ENCODE measurements at places on chromosomes 1 and 21.

- DNase-seq, result peak; percentile 55
Observed at GRCh38 chr1:51519865-51520699, 1.0 kb upstream of the EPS15 start.

DNA sequence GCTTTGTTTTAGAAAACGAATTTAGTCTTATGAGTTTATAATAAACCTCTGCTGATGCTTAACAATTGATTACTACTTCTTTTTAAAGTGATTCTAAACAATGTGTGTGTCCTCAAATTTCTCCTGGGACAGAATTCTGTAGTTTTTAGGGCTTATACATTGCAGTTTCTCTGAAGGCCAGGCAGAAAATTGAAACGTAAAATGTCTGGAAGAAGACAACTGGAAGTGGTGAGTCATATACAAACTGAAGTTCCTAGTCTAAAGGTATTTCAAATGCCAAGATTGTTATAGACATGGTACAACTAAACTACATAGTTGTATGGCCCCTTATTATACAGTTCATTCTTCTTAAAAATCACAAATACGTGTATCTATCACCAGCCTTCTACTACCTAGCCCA lies 30.5 kb upstream of the RC3H1 start:
- peak; percentile 49 for DNase-seq

- DNase-seq, result peak; percentile 87
Observed at GRCh38 chr1:208203127-208203847, 40.9 kb downstream of the PLXNA2 start.

DNA sequence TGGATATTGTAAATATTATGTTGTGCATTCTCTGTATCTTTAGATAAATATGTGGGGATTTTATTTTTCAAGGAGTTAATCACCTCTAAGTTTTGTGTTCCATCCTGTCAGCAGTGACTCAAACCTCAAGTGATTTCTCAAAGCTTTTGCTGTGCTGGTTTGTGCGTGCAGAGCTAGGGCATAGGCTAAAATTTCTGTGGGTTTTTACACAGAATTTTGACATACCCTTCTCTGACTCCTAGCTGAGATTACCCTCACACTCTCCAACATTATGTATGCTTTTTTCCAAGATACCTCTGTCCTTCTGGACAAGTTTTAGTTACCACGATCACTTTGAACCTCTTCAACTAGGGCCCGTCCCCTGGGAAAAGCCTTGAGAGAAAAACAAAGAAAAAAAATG lies 384.9 kb downstream of the NCAM2 start:
- peak; percentile 50 for DNase-seq

DNA sequence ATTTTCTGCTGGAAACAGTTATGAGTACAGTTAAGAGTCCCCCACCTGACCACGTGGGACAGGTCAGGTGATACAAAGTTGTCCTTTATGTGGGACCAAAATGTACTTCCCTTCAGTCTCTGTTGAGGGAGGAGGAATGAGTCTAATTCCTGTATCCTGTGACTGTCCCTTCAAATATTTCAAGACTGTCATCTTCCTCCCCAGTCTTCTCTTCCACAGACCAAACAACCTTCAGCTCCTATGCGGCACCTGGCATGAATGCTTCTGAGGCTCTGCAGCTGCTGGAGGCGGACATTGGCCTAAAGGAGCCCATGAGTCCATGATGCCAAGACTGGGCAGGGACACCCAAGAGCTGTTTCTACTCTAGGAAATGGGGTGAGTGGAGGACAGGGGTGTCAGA lies 72.1 kb upstream of the SIM2 start:
- DNase-seq, result no peak

- DNase-seq, result no peak
Observed at GRCh38 chr1:239858529-239858928, 233.2 kb upstream of the FMN2 start.

GRCh38 chr1:25503551-25504426 lies 39.6 kb upstream of the LDLRAP1 start:
- DNase-seq, result peak; percentile 9

GRCh38 chr1:117137281-117137855 lies 15.8 kb upstream of the TRIM45 start:
- no peak for DNase-seq
